Vagina (tissue), 2 donors: ENCODE measurements at places on chromosomes 5 and 9. TPM values are rescaled to one million over a fixed set of nuclear protein-coding genes. Genes with fewer than 3 reads are reported as not detected.

The WDR41 gene
- 40.3 TPM for total RNA-seq

The RUSC2 gene
- 18.9 TPM for total RNA-seq

The IL13 gene
- total RNA-seq: not detected

The TNFSF15 gene
- 0.74 TPM for total RNA-seq

The PCDHA12 gene
- 0.25 TPM for total RNA-seq

The IGIP gene
- total RNA-seq: 16.7 TPM

The ANKDD1B gene
- total RNA-seq: not detected

GRCh38 chr5:51484326-51484725 lies 101.1 kb downstream of the ISL1 start:
- DNase-seq: no peak

DNA sequence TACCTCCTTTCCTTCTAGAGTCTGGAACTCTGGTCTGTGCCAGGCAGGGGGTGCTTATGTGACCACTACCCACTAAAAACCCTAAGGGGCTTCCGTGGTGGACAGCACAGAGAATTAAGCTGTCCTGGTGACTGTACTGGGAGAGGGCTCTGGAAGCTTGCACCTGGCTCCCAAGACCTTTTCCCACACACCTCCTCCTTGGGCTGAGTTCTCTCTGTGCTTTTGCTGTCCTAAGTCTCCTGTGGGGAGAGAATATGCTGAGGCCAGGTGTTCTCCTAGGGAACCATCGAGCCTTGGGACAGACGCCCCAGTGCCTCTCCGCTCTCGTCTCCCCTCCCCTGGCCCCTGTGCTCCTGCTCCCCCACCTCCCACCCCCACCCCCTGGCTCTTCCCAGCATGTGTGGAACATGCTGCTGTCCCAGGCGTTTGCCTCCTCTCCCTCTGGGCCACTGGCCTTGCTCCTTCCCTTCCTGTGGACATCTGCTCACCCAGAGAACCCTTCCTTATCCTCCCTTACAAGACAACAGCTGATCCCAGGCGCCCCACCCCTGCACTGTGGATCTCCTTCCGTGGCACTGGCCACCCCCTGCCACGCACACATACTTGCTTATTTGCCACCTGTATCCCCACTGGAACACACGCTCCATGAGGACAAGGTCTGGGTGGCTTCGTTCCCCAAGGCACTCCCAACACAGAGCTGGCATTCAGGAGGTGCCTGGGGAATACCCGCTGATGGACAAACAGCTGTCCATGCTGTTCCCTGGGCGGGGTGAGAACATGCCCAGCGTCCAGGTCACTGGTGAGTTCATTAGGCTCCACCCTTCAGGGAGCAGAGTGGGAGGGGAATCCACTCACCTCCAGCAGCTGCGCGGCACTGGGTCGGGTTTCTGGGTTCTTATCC lies 83.0 kb downstream of the STK10 start:
- no peak for DNase-seq

- no peak for DNase-seq
Observed at GRCh38 chr5:139743001-139743771, 52.4 kb upstream of the PSD2 start.

DNA sequence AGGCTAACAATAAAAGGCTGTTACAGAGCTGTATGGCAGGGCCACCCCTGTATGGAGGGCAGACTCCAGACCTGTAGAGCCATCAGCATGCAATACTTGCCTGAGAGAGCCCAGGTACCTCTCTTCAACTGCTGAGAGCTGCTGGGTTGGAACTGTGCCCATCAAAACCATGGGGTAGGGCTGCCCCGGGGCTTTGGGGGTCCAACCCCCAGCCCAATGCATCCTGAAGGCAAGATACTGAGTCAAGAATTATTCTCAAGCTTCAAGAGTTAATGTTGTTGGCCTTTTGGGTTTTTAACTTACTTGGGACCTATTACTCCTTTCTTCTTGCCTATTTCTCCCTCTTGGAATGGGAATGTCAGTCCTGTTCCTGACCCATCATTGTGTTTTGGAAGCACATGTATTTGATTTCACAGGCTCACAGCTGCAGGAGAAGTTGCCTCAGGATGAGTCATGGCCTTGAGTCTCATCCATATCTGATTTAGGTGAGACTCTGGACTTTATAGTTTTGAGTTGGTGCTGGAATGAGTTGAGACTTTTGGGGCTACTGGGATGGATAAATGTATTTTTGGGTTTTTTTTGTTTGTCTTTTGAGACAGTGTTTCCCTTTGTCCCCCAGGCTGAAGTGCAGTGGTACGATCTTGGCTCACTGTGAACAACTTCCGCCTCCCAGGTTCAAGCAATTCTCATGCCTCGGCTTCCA lies 21.0 kb upstream of the CDK7 start:
- no peak for DNase-seq

- no peak for DNase-seq
Observed at GRCh38 chr9:38130724-38131123, 61.7 kb upstream of the SHB start.

DNA sequence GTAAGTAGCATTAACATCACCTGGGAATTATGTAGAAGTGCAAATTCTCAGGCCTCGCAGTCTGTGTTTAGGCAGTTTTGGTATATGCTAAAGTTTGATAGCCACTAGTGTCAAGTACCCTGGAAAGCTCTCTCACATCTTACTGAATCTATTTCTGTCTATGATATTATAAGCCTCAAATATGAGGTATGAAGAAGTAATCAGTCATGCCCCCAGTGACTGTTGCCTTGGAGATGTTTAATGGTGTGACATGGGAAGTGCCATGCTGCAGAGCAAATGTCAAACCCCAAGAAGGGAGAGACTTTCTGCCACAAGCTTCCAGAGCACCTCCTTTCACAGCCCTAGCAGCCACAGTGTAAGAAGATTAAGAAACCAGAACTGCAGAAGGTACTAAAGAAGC lies 9.8 kb upstream of the PDE8B start:
- DNase-seq: no peak

DNA sequence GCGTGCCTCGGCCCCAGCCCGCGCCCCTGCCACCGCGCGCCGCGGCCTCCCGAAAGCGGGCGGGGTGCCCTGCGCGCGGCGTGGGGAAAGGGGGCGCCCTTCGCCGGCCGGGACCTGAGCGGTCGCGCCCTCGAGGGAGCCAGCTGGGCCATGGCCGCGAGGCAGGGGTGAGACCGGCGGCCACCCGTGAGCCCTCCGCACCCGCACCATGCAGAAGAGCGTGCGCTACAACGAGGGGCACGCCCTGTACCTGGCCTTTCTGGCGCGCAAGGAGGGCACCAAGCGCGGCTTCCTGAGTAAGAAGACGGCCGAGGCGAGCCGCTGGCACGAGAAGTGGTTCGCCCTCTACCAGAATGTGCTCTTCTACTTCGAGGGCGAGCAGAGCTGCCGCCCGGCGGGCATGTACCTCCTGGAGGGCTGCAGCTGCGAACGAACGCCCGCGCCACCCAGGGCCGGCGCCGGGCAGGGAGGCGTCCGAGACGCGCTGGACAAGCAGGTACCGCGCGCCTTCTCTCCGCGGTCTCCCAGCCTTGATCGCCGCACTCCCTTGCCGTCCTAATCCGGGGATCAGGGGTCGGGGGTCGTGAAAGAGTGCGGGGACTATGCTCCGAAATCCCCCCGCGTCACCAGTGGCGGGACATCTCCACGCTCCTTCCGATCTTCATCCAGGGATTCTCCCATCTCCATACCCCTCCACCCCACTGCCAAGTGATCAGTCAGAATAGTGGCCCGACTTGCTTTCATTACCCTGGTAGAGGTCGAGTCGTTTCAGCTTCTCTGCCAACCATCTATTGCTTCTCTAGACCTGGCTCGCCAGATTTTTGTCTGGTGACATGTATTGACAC lies 590 bp downstream of the RASGRF2 start:
- no peak for DNase-seq

DNA sequence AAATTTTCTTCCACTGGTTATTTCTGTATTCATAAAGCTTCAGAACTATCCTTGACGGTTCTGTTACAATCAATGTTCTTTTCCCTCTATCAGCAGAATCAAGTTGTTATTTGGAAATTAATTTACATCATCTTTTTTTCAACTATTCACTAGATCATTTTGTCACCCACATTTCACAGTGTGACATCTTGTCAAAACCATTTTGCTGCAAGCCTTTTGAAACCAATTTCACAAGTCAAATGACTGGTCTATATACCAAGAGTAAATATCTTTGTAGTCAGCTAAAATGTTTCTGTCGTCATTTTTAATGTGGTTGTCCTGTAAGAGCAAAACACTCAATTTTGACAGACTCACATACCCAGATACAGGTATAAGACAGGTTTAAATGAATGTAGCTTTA lies 984.3 kb upstream of the TYRP1 start:
- DNase-seq: no peak

GRCh38 chr9:79026316-79026715 lies 545.4 kb upstream of the TLE4 start:
- DNase-seq: no peak

DNA sequence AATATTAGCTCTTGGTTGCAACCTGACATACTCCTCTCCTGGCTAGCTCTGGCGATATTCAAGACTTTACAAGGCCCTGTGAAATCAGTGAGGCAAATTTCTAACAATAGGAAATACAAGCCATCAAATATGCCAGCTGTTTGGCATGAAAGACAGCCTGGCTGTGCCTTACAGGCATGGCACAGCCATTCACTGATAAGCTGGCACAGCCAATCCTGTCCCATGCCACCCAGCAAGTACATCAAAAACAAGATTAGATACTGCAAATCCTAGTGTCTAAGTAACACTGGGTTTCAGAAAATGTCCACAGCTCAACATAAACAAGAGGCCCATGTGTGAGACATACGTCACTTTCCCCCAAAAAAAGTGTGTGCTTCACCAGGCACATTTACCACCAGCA lies 1045.8 kb upstream of the DMAC1 start:
- DNase-seq: no peak

DNA sequence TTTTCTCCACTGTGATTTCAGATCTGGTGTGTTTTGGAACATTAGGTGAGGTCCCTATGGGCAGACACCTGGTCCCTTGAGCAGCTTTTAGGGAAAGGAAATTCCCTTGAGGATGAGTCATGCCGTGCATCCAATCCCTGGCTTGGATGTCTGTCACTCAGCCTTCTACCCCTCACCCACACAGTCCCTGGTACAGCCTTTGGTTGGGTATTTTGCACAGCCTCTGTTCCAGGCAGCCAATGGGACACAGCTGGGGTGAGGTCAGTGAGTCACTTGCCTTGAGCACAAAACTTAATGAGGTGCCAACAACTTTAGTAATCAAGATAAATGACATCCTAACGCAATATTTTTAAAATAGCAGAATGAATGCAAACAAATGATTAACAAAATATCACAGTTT lies 22.7 kb upstream of the SVEP1 start:
- DNase-seq: no peak

- no peak for DNase-seq
Observed at GRCh38 chr9:113914517-113914916, 38.4 kb downstream of the ZNF618 start.

DNA sequence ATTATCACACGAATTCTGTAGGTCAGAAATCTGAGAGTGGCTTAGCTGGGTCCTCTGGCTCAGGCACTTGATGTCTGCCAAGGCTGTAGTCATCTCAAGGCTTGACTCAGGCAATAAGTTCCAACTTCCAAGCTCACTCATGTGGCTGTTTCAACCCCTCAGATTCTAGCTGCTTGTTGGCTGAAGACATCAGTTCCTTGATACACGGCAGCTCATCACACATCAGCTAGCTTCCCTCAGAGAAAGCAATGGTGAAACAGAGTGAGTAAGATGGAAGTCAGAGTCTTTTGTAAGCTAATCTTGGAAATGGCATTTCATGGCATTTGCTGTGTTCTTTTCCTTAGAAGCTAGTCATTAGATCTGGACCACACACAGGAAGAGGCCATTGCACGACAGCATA lies 204.2 kb upstream of the PTGER4 start:
- no peak for DNase-seq

GRCh38 chr5:73151766-73152410 lies 21.1 kb upstream of the TMEM174 start:
- no peak for DNase-seq

DNA sequence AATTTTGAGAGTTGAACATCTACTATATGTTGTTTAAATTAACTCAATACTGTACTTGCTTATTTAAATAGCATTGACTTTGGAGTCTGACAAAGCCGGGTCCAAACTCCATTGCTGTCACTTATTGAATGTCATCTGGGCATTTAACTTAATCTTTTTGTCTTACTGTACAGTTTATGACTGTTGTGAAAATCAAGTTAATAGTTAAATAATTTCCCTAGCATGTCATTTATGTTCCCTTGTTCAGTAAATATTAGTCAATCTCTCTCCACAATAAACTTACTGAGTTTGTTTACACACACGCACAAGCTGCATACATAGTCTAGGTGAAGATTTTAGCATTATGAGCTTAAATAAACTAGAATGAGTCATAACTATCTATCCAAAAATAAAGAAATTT lies 6.3 kb upstream of the UGCG start:
- no peak for DNase-seq

DNA sequence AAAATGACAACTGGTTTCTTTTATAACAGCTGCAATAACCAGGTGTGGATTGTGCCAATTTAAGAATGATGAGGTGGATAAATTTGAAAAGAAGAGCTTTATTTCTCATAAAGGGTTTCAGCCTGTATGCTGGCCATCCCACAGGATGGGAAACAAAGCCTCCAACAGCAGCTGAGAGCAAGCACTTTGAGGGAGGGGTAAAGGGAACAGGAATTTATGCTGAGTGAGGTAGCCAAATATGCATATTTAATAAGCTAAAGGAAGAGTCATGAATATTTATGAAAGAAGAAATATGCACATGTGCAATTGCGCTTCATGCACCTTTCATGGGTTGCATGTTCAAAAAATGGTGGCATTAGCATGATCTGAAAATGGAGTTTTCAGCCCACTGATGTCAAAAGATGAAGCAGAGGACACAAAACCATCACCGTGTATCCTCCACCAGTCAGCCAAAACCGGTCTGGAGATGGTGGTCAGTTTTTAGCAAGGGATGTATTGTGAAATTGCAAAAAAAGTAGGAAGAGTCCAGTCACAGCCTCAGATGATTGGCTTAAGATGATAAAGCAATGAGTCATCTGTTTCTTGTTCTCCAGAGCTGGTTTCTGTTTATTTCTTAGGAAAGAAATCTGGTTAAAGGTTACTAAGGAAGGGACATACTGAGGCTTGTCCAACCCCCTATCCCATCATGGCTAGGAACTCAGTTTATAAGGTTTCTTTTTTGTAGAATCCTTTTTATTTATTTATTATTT lies 47.9 kb downstream of the DEPDC1B start:
- DNase-seq: no peak

- DNase-seq: no peak
Observed at GRCh38 chr9:96483733-96484390, 33.9 kb downstream of the HABP4 start.

DNA sequence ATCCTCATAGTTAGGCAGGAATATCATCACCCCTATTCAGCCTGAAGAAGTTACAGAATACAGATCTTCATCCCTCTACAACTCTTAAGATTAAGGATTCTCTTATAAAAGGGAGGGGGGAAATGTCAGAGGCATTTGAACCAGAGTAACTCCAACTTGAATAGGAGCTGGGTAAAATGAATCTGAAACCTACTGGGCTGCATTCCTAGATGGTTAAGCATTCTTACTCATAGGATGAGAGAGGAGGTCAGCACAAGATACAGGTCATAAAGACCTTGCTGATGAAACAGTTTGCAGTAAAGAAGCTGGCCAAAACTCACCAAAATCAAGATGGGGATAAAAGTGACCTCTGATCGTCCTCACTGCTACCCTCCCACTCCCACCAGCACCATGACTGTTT lies 14.4 kb downstream of the FREM1 start:
- DNase-seq: no peak
